Astrocyte (in vitro differentiated cells and primary cell): ENCODE measurements at places on chromosomes 3 and 15.

DNA sequence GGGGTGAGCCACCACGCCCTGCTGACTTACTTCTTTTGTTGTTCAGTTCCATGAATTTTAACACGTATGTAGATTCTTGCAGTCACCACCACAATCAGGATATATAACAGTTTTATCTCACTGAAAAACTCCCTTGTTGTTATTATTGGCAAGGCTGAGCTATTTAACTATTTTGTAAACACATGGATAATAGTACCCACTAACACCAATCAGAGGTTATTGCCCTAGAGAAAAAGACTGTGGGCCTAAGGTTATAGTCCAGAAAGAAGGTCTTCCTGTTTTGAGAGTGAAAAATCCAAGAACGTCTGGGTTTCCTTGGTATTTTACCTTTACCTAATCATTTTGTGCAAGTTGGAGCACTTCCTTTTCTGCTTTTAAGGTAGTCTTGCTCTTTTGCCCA is 9.5 kb downstream of the ZWILCH start:
- no peak for DNase-seq

DNA sequence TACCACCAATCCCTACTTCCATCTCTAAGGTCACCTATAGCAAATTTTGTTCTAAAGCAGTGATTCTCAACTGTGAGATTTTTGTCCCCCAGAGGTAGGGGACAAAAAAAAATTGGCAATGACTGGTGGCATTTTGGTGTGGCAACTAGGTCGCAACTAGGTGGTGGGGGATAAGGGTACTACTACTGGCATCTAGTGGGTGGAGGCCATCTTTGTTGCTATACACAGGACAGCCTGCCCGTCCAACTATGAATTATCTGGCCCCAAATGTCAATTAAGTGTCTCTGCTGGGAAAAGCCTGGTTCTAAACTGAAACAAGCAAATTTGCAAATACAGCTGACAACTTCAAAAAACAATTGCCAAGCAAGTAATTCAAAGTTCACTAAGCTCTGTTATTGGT is 1.4 kb downstream of the MTMR10 start:
- no peak for DNase-seq

DNA sequence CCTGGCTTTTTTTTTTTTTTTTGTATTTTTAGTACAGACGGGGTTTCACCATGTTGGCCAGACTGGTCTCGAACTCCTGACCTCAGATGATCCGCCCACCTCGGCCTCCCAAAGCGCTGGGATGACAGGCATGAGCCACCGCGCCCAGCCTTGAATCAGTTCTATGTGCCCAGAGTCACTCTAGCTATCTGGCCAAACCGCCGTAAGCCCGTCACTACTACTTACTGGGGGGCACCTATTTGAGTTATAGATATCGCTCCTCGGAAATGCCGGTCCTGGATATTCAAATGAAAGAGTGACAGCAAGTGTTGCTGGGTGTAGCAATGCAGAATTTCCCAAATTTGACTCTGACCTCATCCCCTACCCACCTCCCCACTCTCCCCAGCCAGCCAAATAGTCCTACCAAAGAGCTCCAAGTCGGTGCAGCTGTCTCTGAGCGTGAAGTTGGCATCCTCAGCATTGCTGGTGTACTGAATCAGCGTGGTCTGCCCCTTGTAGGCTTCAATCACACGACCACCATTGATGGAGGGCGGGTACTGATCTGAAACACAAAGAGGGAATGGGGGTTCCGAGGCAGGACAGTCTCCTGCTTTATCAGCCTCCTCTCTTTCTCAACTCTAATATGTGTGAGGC is 38.1 kb downstream of the MUC20 start:
- no peak for DNase-seq

DNA sequence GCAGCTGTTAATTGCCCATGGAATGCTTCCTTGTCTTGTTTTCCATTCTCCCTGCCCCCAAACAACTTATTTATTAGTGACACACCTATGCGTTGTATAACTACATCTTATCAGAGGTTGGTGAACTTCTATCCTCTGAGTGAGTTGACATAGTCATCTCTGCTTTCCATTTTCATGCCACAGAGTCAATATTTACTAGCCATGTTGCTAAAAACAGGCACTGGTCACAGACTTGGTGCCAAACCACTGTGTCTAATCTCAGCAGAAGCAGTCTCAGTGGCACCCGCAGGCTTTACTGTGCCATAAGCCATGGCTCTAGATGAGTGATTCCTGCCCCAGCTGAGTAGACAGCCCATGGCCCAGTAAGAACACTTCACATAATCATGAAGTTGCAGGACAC is 26.5 kb downstream of the DAPK2 start:
- DNase-seq = no peak

DNA sequence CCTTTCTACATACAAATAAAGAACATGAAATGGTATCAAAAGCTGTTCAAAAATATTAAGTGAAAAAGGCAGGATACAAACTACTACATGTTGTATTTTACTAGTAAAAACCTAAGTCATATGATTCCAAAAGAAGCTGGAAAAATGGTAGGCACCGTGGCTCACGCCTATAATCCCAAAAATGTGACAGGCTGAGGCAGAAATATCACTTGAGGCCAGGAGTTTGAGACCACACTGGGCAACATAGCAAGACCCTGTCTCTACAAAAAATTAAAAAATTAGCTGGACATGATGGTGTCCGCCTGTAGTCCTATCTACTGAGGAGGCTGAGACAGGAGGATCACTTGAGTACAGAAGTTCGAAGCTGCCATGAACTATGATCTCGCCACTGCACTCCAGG is 1.7 kb downstream of the EMC7 start:
- no peak for DNase-seq

DNA sequence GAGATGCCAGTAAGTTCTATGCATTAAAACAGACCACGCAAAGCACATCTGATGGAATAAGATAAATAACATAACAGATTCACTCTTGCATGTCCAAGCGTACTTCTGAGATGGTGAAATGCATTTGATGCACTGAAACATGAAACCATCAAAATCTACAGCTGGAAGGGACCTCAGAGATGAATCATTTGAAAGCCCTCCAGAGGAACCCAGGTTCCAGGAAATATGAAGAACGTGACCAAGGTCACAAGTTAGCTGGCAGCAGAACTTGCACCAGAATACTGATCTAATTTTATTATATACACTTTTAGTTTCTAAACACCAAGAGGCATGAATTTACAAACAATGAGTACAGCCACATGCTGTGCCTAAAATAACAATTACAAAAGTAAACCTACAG is 957.1 kb downstream of the FHIT start:
- DNase-seq = peak; percentile 67

GRCh38 chr15:63233667-63234423 is 43.6 kb upstream of the APH1B start:
- DNase-seq = peak; percentile 88

DNA sequence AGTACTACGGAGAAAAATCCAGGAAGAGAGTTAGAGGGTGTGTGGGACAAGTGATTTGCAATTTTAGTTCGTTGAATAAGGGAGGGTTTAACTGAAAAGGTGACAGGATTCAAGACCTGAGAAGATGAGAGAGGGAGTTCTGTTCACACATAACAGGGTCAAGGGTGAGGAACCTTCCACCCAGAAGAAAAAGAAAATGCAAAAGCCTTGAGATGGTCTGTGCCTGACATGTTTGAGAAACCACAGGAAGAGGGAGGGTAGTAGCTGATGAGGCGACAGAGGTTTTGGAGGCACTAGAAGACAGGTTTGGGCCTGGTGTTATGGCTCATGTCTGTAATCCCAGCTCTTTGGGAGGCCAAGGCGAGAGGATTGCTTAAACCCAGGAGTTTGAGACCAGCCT is 591 bp upstream of the SLC25A20 start:
- DNase-seq = no peak

- peak; percentile 14 for DNase-seq
Observed at GRCh38 chr15:87080547-87080946, 1000.9 kb downstream of the AGBL1 start.

DNA sequence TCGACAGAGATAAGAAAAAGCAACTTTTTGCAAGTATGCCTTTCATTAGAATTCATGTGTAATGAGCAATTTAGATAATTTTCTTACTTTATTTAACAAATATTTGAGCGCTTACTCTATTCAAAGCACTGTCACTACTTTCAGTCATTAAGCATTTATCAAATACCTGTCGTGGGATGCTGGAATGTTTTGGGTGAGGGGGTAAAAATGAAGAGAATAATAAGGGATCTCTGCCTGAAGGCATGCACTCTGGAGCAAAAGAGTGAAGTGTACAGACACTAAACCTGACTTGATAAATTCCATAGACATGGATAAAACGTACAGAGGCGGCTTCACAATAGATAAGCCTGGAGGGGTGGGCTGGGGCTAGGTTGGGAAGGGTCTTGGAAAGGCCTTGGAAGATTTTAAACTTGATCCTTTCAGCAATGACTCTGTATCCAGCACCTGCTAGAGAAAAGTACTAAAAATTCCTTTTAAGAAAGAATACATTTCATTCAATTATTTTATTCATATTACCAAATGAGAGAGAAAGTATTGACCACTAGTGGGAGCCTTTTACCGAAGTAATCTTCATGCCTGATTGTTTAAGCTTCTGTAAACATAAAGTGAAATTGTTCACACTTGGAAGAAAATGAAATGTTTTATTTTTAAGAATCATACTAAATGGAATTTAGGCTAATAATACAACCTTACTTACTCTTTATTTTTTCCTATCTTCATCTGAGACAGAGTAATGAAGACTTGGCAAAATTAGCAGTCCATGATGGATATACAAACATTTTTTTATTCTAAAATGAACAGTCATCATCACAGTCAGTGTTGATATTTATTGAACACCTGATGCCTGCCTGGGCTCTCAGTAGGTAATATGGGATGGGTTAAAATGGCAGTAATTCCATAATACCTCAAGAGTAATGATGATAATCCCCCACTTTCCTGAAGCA is 113.2 kb downstream of the PPP2R3A start:
- peak; percentile 16 for DNase-seq

GRCh38 chr3:180421221-180421620 is 180.7 kb upstream of the TTC14 start:
- no peak for DNase-seq

DNA sequence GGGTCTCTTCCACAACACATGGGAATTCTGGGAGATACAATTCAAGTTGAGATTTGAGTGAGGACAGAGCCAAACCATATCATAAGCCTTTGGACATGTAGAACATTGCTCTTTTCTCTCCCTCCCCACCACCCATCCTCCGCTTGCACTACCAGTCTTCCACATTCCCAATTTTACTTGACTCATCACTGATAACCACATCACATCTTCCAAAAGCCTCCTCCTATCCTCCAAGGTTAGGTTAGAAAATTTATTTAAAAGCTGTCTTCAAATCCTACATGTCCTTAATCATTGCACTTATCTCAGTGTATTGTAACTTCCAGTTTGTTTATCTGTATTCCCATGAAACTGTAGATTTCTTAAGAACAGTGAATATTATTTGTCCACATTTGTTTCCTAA is 10.4 kb downstream of the ZBED2 start:
- peak; percentile 26 for DNase-seq

DNA sequence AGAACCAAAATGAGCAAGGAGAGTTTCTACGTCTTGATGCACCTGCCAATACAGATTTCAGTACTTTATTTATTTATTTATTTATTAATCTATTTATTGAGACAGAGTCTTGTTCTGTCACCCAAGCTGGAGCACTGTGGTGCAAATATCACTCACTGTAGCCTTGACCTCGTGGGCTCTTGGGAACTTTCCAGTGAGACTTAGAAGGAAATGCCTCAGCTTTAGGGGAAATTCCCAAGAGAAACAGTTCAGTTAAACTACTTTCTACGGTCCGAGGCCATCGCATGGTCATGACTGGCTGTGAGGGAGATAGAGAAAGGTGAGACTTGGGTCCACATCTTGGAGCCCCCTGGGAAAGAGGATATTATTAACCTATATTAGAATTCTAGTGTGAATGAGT is 47.0 kb upstream of the HERC1 start:
- DNase-seq = no peak

DNA sequence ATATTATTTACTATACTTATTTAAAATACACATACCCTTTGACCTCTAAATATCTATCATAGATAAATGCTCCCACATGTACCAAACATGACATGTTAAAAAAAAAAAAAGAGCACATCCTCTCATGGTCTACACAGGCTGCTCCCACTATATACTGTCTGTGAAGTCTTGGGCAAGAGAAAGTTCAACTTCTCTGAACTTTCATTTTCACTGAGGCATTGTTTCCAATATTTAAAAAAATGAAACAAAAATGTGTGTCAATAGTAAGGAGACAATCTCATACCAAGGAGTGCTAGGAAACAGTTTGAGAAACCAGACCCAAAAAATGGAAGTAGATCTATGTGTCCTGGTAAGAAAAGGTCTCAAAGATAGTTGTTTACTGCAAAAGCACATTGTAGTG is 29.3 kb downstream of the SLC4A7 start:
- no peak for DNase-seq

DNA sequence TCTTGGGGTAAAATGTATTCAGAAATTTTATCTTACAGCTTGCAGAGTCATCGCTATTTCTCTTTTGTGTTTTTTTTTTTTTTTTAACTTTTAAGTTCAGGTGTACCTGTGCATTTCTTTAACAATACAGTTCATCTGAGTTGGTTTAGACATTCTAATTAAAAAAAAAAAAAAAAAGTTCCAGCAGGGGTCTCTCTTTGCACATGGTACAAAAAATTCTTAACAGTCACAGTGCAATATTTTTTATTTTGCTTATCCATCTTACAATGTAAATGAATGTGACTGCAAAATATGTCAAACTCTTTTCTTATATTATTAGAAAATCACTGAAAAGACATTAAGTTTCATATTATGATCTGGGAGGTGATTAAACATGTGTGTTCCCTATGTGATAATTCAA is 47.5 kb upstream of the SLC9A9 start:
- DNase-seq = no peak

GRCh38 chr15:39344662-39345141 is 236.2 kb upstream of the THBS1 start:
- DNase-seq = no peak

DNA sequence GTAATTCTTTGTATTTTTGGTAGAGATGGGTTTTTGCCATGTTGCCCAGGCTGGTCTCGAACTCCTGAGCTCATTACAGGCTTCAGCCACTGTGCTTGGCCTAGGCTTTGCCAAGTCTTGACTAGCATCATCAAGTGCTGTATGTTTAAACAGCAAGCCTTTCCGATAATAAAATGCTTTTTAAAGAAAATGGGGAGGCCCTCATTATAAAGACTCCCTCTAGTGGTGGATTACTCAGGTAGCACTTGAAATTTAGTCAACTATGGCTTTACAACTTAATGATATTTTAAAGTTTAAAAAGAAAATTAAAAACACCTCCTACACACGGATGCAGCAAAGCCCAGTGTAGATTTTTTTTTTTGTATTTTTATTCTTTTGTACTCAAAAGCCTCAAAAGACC is 213.6 kb downstream of the GAP43 start:
- peak; percentile 13 for DNase-seq

DNA sequence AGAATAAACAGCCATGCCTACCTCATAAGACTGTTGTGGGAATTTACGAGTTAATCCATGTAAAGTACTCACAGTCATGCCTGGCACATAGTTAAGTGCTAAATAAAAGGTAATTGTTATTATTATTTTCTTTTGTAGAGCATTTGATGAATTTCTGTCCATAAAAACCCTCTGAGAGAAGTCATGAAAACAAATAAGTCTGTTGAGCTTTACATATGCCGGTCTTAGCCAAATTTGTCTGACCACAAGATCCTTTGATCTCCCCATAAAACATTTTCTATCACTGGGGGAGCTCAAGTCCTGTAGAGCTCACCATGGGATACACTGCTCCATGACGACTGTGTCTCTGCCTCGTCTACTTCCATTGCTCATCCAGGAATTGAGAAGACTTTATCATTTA is 114.0 kb downstream of the MAGI1 start:
- DNase-seq = no peak
